Amniotic stem cell (primary cell): ENCODE measurements at places on chromosomes 5 and 9.

GRCh38 chr5:173984218-173984617, 4.8 kb upstream of the C5orf47 start:
- DNase-seq, result no peak

DNA sequence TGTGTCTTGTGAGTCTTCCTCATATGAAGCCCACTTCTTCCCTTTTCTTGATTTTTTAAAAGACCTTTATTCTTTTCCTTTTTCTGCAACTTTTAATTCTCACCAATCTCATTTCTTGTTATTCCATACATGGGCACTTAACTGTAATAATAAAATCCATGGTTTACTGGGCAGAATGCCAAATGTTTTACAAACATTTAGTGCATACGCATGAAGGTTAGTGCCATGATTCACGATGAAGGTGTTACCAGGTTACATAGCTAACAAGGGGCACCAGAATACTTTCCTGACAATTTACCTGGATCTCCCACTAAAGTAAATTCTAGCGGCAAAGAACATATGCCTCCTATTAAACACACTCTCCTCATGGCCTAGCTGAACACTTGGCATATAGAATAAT, 28.5 kb downstream of the MAN2A1 start:
- no peak for DNase-seq

GRCh38 chr5:128905568-128906110, 59.6 kb upstream of the SLC27A6 start:
- DNase-seq, result peak; percentile 2

- DNase-seq, result no peak
Measured at GRCh38 chr5:156942064-156942463, 21.0 kb downstream of the TIMD4 start.

DNA sequence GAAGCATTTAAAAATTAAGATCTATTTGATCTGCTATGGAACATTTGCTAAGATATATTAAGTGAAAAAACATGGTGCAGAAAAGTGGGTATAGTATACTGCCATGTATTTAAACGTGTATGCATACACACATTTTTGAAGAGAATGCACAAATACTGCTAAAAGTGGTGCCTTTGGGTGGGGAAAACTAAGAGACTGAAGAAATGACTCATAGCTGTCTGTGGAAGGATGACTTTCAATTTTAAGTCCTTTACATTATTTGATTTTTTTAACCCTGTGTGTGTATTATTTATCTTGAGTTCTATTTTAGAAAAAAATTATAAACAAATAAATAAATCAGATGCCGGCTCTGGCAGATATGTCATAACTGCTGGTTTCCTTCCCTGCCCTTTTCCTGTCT, 120.7 kb upstream of the SLIT3 start:
- DNase-seq, result no peak

DNA sequence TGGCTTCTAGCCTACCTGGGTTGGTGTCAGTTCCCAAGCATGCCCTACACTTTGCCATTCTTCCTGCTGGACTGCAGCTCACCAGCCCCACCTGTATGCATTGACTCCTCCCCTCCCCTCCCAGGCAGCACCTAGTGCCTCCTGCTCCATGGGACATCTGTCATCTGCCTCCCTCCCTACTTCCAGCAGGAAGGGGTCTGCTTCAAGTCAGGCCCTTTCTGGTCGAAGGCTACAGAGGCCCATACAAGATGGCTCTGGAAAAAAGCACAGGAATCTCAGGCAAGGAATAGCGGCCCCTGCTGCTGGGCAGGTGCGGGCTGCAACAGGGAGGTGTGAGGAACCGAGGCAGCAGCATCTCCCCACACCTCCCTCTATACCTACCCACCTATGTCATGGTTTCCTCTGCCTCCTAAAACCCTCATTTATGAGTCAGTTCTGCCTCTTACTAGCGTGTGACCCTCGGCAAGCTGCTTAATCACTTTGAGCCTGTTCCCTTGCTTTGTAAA, 19.7 kb downstream of the WWC1 start:
- no peak for DNase-seq

- DNase-seq, result no peak
Measured at GRCh38 chr5:154608531-154609011, 130.5 kb upstream of the HAND1 start.

- DNase-seq, result no peak
Measured at GRCh38 chr5:168165221-168165914, 126.1 kb upstream of the WWC1 start.

DNA sequence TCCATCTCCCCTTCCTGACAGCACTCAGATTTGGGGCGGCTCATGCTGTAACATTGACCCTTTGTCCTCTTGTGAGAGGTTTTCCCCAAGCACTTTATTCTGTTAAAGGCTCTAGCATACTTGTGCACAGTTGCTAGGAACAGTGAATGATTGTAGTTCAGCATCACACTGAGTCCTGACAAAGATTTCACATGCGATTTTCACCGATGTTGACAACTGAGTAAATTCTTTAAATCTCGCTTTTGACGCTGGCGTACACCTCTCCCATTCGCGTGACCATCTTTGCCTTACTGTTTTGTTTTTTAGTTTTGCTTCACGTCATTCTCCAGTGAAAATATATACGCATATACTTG, 780 bp downstream of the CDC37L1 start:
- DNase-seq, result no peak

GRCh38 chr5:142842994-142843905, 73.1 kb downstream of the ARHGAP26 start:
- no peak for DNase-seq

- DNase-seq, result no peak
Measured at GRCh38 chr9:69036309-69036708, 757 bp downstream of the FXN start.

- DNase-seq, result no peak
Measured at GRCh38 chr5:172598251-172599203, 42.5 kb upstream of the NEURL1B start.

- DNase-seq, result no peak
Measured at GRCh38 chr5:161539016-161539415, 7.5 kb downstream of the GABRB2 start.

- no peak for DNase-seq
Measured at GRCh38 chr5:77743181-77743580, 33.0 kb downstream of the TBCA start.

DNA sequence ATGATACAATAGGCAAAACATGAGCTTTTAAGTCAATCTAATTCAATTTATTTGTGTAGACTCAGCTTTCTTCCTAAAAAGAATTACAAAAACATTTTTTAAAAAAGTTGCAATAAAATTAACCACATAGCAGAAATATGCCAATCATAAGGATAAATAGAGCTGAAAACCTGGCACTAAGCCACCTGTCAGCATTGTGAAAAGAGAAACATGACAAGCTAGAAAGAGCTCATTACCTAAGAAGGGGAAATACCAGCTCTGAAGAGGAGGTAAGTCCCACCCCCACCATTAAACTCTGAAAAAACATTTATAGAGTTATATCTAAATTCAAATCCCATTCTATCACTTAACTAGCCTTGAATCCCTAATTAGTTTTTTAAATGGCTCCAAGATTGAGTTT, 372.9 kb downstream of the OSTF1 start:
- no peak for DNase-seq

GRCh38 chr5:1536322-1536845, 12.6 kb upstream of the LPCAT1 start:
- no peak for DNase-seq

DNA sequence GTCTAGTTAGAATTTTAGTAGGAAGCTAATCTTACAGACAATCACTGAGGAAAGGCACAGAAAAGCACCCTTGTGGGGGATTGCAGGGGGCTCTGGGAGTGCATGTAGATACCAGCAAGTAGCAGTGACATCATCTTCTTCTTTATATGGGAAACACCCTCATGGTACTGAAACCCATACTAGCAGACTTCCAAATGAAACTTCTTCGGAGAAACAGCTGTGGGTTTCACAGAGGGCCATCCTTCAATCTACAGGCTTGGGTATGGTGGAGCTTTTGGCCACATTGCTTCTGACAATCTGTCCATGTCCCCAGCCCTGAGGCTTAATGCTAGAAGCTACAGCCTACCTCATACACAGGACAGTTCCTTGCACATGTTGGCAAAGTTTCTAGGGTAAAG, 165.2 kb upstream of the NFIB start:
- no peak for DNase-seq

GRCh38 chr9:77661566-77662085, 13.5 kb upstream of the GNA14 start:
- no peak for DNase-seq

- DNase-seq, result no peak
Measured at GRCh38 chr9:134712926-134713325, 71.3 kb downstream of the COL5A1 start.

DNA sequence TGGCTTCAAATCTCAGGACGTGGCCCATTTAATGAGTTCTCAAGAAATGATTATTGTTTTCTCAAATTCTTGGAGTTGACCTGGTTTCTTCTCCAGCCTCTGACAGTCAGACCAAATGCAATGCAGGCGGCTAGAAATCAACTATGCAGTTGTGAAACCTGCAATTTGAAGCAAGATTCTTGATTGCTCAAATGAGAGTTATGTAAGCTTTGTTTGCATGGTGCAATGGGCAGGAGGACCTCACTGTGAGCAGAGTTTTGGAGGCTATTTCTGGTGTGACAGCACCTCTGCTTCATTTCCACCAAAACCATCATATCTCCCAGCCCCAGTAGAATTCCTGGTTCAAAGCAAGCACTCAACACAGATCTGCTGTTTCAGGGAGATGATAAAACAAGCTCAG, 500.0 kb upstream of the KLF4 start:
- DNase-seq, result no peak

DNA sequence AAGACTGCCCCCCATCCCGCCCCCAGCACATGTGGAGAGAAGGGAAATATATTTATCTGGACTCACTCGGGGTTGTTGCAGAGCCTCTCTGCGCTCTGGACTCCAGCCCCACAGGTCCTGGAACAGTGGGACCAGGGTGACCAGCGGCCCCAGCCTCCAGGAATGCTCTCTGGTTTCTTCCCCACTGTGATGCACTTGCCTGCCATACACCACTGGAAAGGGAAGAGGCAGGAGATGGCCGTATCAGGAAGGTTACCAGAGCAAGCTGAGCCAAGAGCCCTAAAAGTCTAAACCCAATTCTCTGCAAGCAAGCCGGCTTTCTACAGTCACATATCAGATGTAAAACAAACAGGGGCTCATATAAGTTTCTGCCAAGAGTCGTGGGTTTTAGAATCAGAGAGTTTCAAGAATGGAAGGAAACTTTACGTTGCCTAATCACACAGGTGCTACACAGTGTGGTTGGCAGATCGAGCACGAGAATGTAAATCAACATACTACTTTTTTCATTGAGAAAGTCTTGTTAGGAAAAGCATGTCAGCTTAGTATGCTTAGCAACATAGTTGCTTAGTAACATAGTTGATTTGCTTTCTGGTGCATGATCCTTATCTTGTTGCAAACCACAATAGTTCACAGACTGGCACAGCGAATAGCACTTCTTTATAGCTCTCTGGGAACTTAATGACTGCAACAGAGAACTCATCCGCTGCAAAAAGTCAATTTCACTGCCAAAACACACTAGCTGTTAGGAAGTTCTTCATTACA, 201.2 kb downstream of the TARS1 start:
- no peak for DNase-seq

GRCh38 chr5:181145133-181145532, 2.3 kb upstream of the OR2V2 start:
- no peak for DNase-seq

DNA sequence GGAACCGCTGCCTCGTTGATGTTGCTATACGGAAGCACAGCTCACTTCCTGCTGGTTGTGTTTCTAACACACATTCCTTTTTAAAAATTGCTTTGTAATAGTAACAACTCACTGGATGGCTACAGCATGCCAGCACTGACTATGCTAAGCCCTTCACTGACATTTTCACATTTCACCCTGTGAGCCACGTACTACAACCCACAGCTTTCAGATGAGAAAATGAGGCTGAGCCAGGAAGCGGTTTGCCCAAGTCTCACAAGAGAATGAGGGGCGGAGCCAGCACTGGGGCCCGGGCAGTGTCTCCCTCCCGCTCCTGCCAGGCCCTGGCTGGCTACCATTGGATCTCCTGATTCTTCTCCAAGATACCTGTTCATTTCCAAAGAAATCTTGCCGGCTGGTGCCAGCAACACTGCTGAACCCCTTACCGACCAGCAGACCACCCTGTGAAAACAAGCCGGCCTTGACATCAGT, 38.3 kb downstream of the FAM78A start:
- peak; percentile 24 for DNase-seq

- no peak for DNase-seq
Measured at GRCh38 chr9:121906074-121906870, 186.8 kb downstream of the TTLL11 start.

GRCh38 chr9:130990306-130990977, 18.5 kb upstream of the LAMC3 start:
- no peak for DNase-seq

- no peak for DNase-seq
Measured at GRCh38 chr9:74724317-74724716, 163.4 kb downstream of the TRPM6 start.

DNA sequence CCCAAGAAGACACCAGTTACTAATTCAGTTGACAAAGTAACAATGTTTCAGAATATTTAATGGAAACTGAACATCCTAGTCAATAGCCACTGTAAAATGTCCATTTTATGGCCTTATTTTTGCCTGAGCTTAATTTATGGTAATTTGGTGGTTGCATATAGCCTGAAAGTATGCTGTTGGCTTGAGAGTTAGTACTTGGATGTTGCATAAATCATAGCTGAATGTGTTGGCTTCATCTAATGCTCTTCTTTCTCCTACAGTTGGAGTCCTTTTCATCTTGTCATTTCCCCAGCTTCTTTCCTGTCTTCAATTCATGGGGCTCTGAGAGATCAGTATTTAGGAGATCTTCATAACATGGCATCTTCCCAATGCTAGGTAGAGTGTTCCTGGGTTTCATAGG, 164.6 kb downstream of the MAT2B start:
- DNase-seq, result no peak

- DNase-seq, result peak; percentile 32
Measured at GRCh38 chr5:176676361-176676824, 29.1 kb downstream of the TSPAN17 start.

DNA sequence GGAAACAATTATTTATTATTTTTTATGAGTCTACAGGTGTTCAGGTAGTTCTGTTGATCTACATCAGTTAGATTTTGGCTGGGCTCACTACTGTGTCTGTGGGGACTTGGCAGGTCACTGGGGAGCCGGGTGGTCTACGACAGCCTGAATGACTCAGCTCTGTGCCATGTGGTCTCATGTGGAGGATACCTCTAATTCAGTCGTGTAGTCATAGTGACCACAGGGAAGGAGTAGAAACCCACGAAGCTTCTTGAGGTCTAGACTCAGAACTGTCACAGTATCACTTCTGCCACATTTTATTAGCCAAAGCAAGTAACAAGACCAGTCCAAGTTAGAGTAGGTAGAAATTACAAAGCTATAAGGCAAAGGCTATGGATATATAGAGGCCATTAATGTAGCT, 64.7 kb upstream of the GRAMD2B start:
- no peak for DNase-seq
